ENCODE measurements at places on chromosomes 3 and 15.

DNA sequence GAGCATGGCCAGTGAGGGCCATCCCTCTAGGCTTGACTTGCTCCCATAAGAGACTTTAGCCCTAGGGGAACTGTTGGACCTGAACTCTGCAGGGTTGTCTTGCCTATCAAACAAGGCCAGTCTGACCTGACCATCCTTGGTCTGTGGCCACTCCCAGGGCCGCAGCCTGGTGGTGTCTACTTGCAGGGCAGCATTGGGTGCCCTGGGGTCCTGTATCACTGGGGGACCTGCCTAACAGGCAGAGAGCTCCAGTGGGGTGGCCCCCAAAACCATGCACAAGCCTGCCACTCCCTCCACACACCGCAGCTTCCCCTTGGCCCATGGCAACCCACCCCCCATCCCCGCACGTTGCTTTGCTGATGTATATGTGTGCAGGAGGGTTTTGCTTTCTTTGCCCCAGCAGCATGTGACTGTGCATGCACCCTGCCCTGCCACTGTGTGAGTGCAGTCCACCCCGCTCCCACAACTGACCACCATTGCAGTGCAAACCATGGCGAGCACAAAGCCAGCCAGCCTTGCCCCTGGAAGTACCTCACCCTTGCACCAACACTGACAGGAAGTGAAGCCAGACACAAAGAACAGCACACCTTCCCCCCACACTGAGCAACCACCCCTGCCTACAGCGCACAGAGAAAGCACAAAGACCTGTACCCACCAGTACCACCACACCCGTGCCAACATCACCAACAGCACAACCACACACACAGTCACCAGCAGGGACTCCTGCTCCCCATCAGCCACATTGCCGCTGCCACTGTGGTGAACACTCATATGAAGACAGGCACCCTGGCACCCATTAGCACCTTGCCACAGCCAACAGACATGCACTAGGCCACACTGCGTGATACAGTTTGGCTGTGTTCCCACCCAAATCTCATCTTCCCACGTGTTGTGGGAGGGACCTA is 88.8 kb downstream of the SENP7 start:
- no peak for DNase-seq

GRCh38 chr3:149655826-149656574 is 1.8 kb downstream of the WWTR1 start:
- DNase-seq, result no peak

DNA sequence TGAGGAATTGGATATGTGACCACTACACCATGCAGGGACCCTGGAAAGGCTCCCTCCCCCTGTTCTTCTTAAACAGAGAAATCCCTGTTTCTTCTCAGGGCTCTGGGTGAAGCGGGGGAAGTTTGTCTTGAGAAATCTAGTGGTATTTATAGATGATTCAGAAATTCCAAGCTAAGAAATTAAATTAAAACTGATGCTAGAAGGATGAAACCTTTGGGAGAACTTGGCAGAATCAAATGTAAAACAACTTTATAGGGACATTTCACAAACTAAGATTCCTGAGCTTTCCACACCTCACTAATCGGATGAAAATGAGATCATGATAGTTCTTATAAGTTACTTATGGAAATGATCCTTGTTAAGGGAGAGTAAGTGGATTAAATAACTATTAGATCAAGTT is 54.2 kb downstream of the FBXL2 start:
- no peak for DNase-seq

DNA sequence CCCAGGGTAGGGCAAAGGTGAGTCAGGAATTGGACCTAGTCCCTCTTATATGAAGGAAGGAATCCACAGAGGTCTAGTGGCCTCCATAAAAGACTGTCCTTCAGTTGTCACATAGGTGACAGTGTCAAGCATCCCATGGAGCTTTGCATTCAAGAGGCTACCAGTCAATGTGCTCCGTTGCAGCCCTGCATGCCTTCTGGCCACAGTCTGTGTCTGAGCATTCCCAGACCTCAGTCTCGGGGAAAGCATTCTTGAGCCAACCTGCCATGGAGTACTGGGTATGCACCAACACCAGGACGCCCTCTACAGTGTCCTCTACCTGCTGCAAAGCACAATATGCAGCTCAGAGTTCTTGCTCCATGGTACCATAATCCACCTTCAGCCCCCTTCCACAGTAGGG is 46.7 kb upstream of the VGLL3 start:
- no peak for DNase-seq

DNA sequence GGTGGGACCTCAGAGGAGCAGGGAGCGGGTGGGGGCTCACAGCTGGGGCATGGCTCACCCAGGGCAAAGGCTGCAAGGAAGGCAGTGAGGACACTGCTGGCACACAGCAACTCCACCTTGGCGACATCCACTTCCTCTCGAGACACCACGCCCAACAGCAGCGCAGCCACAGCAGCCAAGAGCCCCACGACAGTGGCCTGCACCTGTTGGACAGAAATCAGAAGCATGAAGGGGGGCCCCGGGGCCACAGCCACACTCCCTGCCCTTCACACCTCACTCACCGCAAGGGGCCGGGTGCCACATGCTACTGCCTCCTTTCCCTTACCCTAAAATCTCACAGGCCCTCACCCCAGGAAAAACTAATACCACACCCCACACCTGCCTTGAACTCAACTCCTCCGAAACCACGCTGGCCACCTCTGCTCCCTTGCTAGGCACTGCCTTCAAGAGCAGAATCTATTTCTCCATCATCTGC is 57.3 kb downstream of the ROPN1B start:
- DNase-seq, result no peak
